Renal cortical epithelial cell (primary cell): ENCODE measurements at places on chromosomes 3 and 15. TPM values are rescaled to one million over a fixed set of nuclear protein-coding genes. Genes with fewer than 3 reads are reported as not detected.

The ACTC1 gene
- not detected in 2 replicates for total RNA-seq

The DUOX1 gene
- total RNA-seq, result 0.35 and 0.50 TPM in 2 replicates

The ZNF770 gene
- total RNA-seq, result 34.7 and 85.1 TPM in 2 replicates

The KLHL40 gene
- not detected in 2 replicates for total RNA-seq

- peak; percentile 15 for DNase-seq
These were observed 17.8 kb downstream of the CEP19 start for GRCh38 chr3:196694202-196694638.

GRCh38 chr15:100350434-100351226 is 8.9 kb upstream of the ADAMTS17 start:
- peak; percentile 44 for DNase-seq

DNA sequence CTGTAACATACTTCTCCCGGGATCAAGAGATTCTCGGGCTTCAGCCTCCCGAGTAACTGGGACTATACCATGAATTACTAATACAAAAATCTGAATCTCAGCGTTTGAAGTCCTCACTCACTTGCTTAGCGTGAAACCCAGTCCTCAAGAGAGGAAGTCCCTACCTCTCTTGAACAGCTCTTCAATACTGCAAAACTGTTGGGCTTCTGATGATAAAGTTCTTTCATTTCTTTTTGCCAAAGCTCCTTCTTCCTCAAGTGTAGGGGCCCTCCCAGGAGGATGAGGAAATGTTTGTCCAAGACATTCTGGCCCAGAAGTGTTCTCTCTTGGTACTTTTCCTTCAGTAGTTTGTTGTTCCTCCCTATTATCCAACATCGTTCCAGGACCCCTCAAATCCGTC is 48.5 kb downstream of the FMN1 start:
- DNase-seq, result no peak

DNA sequence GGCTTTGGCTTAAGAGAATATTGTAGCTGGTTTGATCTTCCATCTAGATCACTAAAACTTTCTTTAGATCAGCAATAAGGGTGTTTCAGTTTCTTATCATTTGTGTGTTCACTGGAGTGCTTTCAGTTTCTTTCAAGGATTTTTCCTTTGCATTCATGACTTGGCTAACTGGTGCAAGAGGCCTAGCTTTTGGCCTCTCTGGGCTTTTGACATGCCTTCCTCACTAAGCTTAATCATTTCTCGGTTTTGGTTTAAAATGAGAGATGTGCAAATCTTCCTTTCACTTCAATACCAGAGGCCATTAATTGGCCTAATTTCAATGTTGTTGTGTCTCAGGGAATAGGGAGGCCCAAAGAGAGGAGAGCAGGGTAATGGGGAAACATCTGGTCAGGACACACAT is 30.3 kb upstream of the CCNB2 start:
- DNase-seq, result no peak

GRCh38 chr3:69914395-69914794 is 85.1 kb upstream of the SAMMSON start:
- peak; percentile 57 for DNase-seq

DNA sequence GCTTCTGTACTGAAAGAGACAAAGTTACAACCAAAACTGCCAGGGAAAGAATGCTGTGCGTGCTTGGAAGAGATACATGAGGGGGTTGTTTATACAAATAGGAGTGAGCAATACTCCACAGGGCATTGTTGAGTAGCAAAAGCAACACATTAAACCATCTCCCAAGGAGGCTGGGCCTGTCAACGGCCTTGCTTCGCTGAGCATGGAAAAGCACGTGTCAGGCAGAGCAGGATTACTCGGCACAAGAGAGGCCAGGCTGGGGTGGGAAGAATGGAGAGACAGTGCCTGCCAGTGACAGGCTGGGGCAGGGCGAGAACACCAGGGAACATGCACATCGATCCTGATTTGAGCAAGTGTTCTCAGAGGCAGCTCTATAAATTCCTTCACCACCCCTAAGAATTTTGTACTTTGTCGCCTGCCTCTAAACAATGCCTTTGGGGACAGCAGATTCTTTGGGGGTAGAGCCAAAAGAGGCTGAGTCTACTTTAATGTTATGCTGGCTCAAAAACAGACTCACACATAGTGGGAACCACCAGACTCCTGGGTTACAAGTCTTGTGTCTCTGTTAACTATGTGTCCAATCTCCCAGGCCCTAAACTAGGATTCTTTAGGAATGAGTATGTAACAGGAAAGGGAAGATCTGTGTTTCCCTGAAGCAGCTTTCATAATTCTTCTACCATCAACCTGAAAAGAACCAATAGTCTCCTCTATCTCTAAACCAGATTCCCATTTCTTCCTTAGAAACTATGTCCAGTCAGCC is 67.2 kb downstream of the LIPC start:
- peak; percentile 100 for DNase-seq

- no peak for DNase-seq
These were observed 38.1 kb downstream of the MUC20 start for GRCh38 chr3:195758721-195759353.
